Esophagus squamous epithelium (tissue), 5 donors: ENCODE measurements at places on chromosomes 7 and 10.

DNA sequence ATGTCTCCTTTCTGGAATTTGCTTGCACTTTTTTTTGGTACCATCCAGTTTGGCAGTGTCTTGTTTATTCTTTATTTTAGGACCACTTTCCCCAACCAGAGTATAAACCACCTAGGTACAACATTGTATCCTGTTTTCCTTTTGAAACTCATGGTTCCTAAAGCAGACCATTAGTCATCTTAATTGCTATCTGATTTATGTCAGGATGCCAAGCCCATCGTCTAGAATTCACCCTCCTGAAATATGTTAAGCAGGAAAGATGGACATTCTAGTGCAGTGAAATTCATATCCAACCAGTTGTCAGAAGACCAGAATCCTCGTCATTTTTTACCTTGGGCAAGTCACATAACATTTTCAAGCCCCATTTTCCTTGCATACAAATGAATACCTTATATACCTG, 223.6 kb upstream of the KMT2E start:
- no peak for DNase-seq
- H3K36me3 ChIP-seq: no peaks in the 10 kb centered on the region
- H3K27me3 ChIP-seq: no peaks in the 10 kb centered on the region
- H3K4me3 ChIP-seq: no peak overlapping the region
- no peak overlapping the region for H3K27ac ChIP-seq

GRCh38 chr7:99438573-99439480, at the start of the genes CPSF4 and PTCD1:
Gene CPSF4 (plus strand): TSS chr7:99438943. CDS start chr7:99439083, 140 bp downstream.
Gene PTCD1 (minus strand): TSS chr7:99438798. CDS start chr7:99435242, 3,556 bp downstream.
- H3K36me3 ChIP-seq: no peaks in the 10 kb centered on the region
- H3K4me3 ChIP-seq: peak within 1 kb of the TSS; percentile 80
- H3K27ac ChIP-seq: peak within 1 kb of the TSS; percentile 91
- peak; percentile 69 for DNase-seq
- no peaks in the 10 kb centered on the region for H3K27me3 ChIP-seq

GRCh38 chr10:127400216-127400615, 148.9 kb upstream of the NPS start:
- no peak overlapping the region for H3K27ac ChIP-seq
- no peaks in the 10 kb centered on the region for H3K27me3 ChIP-seq
- no peak overlapping the region for H3K4me3 ChIP-seq
- peaks cover 16% of the 10 kb centered on the region for H3K4me1 ChIP-seq

GRCh38 chr10:118927321-118927720, 102.2 kb upstream of the NANOS1 start:
- H3K4me1 ChIP-seq: no peaks in the 10 kb centered on the region
- no peaks in the 10 kb centered on the region for H3K27me3 ChIP-seq
- H3K4me3 ChIP-seq: no peak overlapping the region
- H3K36me3 ChIP-seq: no peaks in the 10 kb centered on the region
- no peak for DNase-seq

DNA sequence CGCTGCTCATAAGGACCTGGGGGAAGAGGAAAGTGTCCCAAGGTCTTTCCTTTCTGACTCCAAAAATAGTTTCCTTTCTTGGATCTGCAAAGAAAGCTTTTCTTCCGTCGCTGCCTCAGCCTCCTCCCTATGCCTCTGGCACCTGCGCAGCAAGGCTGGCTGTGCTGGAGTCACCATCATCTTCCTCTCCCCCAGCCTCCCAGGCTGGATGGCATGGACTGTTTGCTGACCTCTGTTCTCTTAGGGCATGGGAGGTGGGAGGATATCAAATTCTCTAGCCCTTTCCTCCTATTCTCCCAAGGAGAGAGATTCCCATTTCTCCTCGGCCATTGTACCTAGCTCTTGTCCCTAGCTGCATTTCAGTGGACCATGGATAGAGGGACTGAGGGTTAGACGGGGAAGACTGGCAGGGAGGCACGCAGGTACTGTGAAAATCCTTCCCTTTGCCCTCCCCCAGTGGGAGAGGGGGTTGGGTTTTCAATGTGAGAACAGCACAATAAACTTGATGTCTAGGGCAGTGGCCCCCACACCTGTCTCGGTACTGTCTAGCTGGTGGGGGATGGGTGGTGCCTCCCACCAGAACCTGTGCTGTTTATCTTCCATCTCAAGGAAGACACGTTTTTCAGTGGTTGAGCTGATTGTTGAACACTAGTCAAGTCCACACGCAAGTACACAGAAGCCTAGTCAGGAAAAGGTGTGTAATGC, 2.6 kb downstream of the PPP1R35 start:
- H3K36me3 ChIP-seq: peaks cover 17% of the 10 kb centered on the region
- no peak for DNase-seq
- H3K27me3 ChIP-seq: no peaks in the 10 kb centered on the region
- peaks cover 22% of the 10 kb centered on the region for H3K4me1 ChIP-seq

- no peaks in the 10 kb centered on the region for H3K36me3 ChIP-seq
- H3K27ac ChIP-seq: no peak overlapping the region
- H3K27me3 ChIP-seq: no peaks in the 10 kb centered on the region
- no peaks in the 10 kb centered on the region for H3K4me1 ChIP-seq
Observed at GRCh38 chr7:142964502-142965246, 2.5 kb upstream of the KEL start.

DNA sequence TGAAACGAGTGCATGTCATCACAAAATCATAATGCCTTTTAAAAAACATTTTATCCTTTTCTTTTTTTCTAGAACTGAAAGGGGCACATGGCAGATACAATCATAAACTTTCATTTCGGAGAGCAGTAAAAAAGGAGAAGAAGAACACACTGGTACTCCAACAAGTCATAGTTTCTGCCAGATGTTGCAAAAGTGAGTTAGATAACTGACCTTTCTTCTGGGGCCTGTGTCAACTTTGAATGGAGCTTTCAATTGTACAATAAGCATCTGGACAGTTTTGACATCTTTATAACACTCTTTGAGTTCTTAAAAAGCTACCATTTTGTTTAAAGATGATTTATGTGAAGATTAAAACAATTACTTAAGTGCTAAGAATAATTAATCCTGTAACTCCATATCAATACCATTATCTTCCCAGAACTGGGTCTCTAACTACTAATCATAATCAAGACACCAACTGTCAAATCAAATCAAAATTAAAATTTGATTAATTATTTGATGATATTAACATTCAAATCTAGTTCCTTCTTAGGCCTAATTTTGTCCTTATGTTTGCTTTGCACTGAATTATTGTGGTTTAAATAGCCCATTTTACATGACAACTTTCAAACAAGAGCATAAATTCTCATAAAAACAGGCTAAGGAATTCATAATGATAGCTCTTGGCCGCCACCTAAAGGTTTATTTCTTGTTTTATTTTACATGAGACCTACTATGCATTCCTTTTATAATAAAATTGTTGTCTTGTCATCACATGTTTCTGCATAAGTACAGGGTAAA, 19.5 kb upstream of the ITGB8 start:
- no peaks in the 10 kb centered on the region for H3K36me3 ChIP-seq
- H3K27ac ChIP-seq: no peak overlapping the region
- H3K4me3 ChIP-seq: no peak overlapping the region
- H3K27me3 ChIP-seq: no peaks in the 10 kb centered on the region

DNA sequence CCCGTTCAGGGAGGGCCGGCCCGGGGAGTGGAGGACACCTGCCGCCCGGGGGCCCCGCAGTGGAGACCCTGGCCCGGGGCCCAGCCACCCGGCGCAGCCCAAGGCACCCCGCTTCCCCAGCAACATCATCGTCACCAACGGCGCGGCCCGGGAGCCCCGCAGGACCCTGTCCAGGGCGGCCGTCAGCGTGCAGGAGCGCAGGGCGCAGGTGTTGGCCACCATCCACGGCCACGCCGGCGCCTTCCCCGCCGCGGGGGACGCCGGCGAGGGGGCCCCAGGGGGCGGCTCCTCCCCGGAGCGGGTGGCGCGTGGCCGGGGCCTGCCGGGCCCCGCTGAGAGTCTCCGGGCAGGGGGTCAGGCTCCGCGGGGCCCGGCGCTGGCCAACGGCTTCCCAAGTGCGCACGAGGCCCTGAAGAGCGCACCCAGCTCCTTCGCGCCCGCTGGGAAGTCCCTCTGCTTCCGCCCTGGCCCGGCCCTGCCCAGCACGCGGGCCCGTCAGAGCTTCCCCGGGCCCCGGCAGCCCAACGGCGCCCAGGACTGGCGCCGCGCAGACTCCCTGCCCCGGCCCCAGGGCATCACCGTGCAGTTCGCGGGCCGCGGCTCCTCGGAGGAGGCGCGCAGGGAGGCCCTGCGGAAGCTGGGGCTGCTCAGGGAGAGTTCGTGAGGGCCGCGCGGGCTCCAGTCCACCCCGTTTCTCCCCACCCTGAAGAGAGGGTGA, 46.7 kb downstream of the PROSER2 start:
- no peak overlapping the region for H3K27ac ChIP-seq
- no peaks in the 10 kb centered on the region for H3K27me3 ChIP-seq
- no peak for DNase-seq
- peaks cover 10% of the 10 kb centered on the region for H3K4me1 ChIP-seq
- no peak overlapping the region for H3K4me3 ChIP-seq

DNA sequence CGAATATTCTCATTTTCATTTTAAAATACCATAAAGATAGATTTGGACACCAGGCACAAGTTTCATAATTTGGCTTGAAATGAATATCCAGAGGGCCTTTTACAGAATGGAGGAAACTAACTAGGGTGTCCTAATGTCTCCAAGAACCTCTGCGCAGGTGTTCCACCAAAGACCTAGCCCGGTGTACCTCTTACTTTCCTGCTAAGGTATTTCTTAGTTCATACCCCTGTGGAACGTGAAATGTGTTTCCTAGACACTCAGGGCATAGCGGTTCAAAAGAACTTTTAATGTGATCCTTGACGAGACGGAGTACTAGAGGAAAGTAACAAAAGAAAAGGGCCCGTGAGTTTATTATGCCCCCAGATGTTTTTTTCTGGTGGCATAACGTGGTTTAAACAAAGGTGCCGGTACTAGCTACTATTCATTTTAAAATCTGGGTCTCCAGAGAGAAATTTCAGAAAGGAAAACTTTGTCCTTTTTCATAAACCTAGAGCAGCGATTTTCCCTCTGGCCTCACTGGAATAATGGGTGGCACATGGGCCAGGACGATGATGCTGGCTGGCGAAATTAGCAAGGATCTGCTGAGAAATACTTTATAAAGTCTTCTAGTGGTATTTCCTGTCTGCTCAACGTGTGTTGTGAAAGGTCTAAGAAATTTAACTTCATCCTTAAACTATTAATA, 1.4 kb downstream of the APBB1IP start:
- peak overlapping the region; percentile 42 for H3K4me3 ChIP-seq
- peak overlapping the region; percentile 84 for H3K27ac ChIP-seq
- peaks cover 27% of the 10 kb centered on the region for H3K27me3 ChIP-seq
- no peaks in the 10 kb centered on the region for H3K4me1 ChIP-seq
- no peak for DNase-seq

GRCh38 chr7:20776214-20776911, 10.3 kb downstream of the SP8 start:
- H3K27me3 ChIP-seq: peaks cover 98% of the 10 kb centered on the region
- no peak overlapping the region for H3K27ac ChIP-seq
- no peak overlapping the region for H3K4me3 ChIP-seq
- peaks cover 7% of the 10 kb centered on the region for H3K4me1 ChIP-seq

DNA sequence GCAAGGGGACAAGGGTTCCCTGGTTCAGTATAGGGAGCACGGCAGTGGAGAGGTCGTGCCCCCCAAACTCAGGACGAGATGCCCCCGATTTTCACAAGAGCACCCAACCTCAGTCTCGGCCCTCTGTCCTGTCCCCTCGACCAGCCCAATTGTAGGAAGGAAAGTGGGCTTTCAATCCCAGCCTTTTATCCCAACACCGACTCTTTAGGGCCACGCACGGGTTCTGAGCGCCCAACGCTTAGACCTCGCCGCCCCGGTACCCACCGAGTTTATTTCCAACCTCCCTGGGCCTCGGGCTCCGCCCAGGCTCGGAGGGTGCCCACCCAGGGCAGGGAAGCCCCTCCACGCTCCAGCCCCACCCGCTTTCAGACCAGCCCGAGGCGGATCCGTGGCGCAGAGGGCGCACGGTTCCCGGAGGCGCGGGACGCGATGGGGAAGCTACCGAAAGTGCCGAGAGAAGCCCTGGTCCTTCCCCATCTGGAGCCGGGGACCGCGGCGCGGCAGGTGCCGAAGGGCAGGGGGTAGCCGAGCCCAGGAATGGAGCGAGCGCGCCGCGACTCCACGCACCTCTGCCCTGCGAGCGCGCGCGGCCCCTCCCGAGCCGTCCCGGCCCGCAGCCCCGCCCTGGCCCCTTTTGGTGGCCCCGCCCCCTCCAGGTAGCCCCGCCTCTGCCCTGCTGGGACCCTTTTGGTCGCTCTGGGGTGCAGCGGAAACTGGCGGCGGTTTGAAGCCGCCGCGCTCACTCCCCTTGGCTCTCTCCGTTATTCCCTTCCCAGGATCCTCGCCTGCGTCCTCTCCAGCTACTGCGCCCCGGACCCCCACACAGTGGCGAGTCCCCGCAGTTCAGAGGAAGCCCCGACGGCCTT, 20.4 kb downstream of the GRID2IP start:
- H3K36me3 ChIP-seq: no peaks in the 10 kb centered on the region
- H3K27ac ChIP-seq: no peak overlapping the region
- no peak for DNase-seq
- no peaks in the 10 kb centered on the region for H3K27me3 ChIP-seq
- peaks cover 16% of the 10 kb centered on the region for H3K4me1 ChIP-seq
- H3K4me3 ChIP-seq: peak overlapping the region; percentile 62

GRCh38 chr7:37259319-37259821, 189.3 kb downstream of the ELMO1 start:
- no peaks in the 10 kb centered on the region for H3K27me3 ChIP-seq
- no peaks in the 10 kb centered on the region for H3K4me1 ChIP-seq
- H3K36me3 ChIP-seq: no peaks in the 10 kb centered on the region
- no peak overlapping the region for H3K27ac ChIP-seq
- DNase-seq: no peak

GRCh38 chr7:95396136-95397032, at the start of gene PON3:
Gene PON3 (minus strand): TSS chr7:95396375. CDS start chr7:95396350, 25 bp downstream.
- no peaks in the 10 kb centered on the region for H3K36me3 ChIP-seq
- H3K27me3 ChIP-seq: peaks cover 19% of the 10 kb centered on the region
- H3K27ac ChIP-seq: peak within 1 kb of the TSS; percentile 44
- H3K4me3 ChIP-seq: peak within 1 kb of the TSS; percentile 65

GRCh38 chr10:51063659-51064535, 10.4 kb upstream of the PRKG1 start:
- no peaks in the 10 kb centered on the region for H3K36me3 ChIP-seq
- no peak overlapping the region for H3K4me3 ChIP-seq
- H3K27me3 ChIP-seq: no peaks in the 10 kb centered on the region
- no peaks in the 10 kb centered on the region for H3K4me1 ChIP-seq
- no peak for DNase-seq
- H3K27ac ChIP-seq: no peak overlapping the region

GRCh38 chr7:69871886-69872569, 273.8 kb downstream of the AUTS2 start:
- H3K27me3 ChIP-seq: no peaks in the 10 kb centered on the region
- no peak overlapping the region for H3K27ac ChIP-seq
- DNase-seq: no peak
- no peaks in the 10 kb centered on the region for H3K4me1 ChIP-seq
- H3K4me3 ChIP-seq: no peak overlapping the region

GRCh38 chr10:12180221-12180974, 15.3 kb downstream of the NUDT5 start:
- peaks cover 9% of the 10 kb centered on the region for H3K36me3 ChIP-seq
- H3K27ac ChIP-seq: peak overlapping the region; percentile 39
- DNase-seq: no peak
- H3K27me3 ChIP-seq: no peaks in the 10 kb centered on the region
